T-helper 2 cell treated with Interferon-gamma antibody and Interleukin-4, amounts not matched to agents 5 μg/mL and 100 μg/mL, for 36 hours (primary cell): ENCODE measurements at places on chromosomes 4 and X.

GRCh38 chr4:153241970-153242838 lies 38.0 kb downstream of the TRIM2 start:
- no peak for DNase-seq

- DNase-seq: no peak
These were observed 17.6 kb upstream of the GK start for GRCh38 chrX:30635630-30636029.

- DNase-seq: no peak
These were observed 6.9 kb upstream of the NSD2 start for GRCh38 chr4:1864076-1865008.

GRCh38 chrX:41720125-41720779 lies 3.7 kb upstream of the GPR82 start:
- DNase-seq: peak; percentile 42

- no peak for DNase-seq
These were observed 973.1 kb upstream of the GRID2 start for GRCh38 chr4:91330555-91331137.

- DNase-seq: no peak
These were observed 291.2 kb downstream of the ASMT start for GRCh38 chrX:1906028-1906427.

- DNase-seq: no peak
These were observed 656.7 kb upstream of the NDST4 start for GRCh38 chr4:115770046-115770543.

DNA sequence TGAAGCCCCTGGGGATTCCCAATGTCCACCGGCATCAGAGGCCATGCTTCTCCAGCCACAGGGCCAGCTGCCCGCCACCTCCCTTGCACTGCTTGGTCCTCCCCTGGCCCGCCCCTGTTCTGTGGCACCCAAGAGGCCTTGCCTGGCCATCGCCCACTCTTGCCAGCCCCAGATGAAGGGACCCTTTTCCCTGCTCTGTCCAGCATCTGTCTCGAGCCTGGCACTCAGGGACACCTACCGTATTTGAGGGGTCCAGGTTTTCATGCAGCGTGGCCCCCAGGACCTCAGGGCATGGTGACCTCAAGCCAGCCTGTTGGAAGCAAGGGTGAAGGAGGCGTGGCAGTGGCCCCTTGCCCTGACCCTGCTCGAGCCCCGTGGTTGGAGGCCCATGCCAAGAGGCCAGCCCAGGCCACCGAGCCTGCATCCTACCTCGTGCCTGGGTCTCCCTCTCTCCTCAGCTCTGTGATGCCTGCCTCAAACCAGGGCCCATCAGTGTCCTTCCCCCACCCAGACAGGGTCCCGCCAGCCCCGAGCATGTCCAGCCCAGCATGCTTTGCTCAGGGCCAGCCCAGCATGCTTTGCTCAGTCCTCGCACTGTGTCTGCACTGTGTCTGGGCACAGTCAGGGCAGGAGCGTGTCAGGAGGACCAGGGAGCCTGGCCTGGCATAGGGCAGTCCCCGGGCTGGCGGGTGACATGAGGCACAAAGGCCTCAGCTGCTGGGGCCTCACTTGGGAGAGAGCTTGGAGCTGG lies 14.3 kb upstream of the FGFR3 start:
- DNase-seq: no peak

- DNase-seq: no peak
These were observed at the start of gene ASB9 for GRCh38 chrX:15269618-15270521. Gene ASB9 (minus strand): TSS chrX:15270083. CDS start chrX:15269874, 209 bp downstream.

GRCh38 chrX:124383354-124383753 lies 37.0 kb downstream of the SH2D1A start:
- no peak for DNase-seq

GRCh38 chr4:182074139-182074538 lies 169.1 kb upstream of the TENM3 start:
- DNase-seq: no peak
